ENCODE measurements at places on chromosomes 6 and 20.

DNA sequence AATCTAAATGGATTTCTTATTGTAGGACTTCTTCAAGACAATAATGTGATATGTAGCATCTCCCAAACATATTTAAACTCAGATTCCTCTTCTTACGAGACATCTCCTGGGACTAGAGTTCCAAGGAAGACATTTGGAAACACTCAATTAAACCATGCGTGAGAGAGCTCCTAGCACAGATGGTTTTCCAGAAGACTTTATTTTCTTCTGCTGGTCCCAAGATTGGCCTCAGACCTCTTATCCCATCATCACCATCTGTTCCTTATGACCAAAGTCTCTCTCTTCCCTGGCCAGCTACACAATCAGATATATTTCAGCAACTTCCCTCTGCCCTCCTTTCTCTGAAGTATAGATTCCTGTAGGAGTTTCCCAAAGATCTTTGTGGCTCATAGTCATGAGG is 93.2 kb upstream of the JARID2 start:
- no peak for DNase-seq

- DNase-seq, result no peak
These were observed 133.2 kb upstream of the PTPN1 start for GRCh38 chr20:50376888-50377459.

GRCh38 chr6:72748759-72749158 is 126.9 kb downstream of the KCNQ5 start:
- DNase-seq, result no peak

- no peak for DNase-seq
These were observed 352.5 kb downstream of the HDGFL1 start for GRCh38 chr6:22921828-22922227.

DNA sequence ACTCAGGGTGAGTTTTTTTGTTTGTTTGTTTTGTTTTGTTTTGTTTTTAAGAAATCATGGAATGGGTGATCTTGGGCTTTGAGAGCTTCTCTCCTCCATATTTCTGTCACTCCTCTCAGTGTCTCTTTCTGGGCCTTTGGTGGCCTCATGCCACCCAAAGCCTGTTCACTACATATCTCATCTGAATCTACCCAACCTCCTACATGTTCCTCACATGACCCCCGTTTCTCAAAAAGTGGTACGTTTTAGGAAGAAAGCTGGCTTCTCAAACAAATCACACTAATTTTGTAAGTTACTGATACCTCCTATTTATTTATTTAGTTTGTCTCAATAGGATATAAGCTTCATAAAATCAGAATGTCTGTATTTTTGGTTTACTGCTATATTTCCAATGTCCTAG is 80.0 kb downstream of the SESN1 start:
- DNase-seq, result no peak

GRCh38 chr6:4647414-4648365 is 128.5 kb upstream of the CDYL start:
- peak; percentile 2 for DNase-seq

All from stimulated activated CD4-positive, alpha-beta T cell treated with anti-CD3 and anti-CD28 coated beads, Interleukin-12 subunit alpha, Interleukin-12 subunit beta, amount 100 ng/mL, for 4 hours (primary cell).